Activated CD4-positive, alpha-beta memory T cell treated with anti-CD3 and anti-CD28 coated beads for 36 hours (primary cell): ENCODE measurements at places on chromosomes 1 and 21.

DNA sequence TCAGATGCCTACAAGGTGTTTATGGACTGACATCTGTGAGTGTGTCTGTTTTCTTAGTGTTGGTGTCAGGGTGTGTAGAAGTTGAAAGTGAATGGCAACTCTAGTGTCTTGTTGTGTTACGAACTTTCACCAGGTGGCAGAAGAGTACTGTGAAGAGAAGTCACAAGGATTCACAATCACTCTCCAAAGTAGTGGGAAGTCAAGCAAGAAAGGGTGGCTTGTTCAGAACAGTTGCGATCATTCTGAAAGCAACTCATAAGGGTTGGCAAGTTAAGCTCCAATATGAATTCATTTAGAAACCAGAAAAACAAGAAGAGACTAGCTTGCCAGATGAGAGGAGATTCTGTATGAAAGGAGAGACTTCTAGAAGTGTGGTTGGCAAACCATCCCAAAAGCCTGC lies 86.1 kb downstream of the FASLG start:
- peak; percentile 26 for DNase-seq

DNA sequence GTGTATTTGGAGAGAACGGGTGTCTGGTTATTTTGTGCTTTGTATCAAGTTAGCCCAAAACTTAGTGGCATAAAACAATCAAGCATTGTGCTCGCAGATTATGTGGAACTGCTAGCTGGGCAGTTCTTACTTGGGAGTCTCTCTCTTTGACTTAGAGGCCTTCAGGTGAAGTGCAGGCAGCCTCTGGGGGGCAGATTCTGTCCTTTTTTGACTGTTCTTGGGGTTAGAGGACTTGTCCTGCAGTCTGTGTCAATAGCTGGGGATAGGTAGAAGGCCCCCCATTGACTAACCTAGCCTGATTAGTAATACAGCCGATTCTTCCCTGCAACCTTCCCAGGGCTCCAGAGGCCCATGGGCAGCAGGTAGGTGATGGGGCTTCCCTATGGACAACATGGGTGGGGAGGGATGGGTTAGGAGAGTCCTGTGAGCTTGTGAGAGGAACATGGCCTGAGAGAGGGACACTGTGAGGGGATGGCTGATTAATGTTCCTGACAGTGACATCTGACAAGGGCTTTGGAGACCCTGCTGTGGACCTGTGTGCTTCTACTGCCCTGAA lies 37.2 kb upstream of the ACOT11 start:
- no peak for DNase-seq

GRCh38 chr1:206823727-206824126 lies 41.7 kb upstream of the IL20 start:
- DNase-seq: no peak

DNA sequence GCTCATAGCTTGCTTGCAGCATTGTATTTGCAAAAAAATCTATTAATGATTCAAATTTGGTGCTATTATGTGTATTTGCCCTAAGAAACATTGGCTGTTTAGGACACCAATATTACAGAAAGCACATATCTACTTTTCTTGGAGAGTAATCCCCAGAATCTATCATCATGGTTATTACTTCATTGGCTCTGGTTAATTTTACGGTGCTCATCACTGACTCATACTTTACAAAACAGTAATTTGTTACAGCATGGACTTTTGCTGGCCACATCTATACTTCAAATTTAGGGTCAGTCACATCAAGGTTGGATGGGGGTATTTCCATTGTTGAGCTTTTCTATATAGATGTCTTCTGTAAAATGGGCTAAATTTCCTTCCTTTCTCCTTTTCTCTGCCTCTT lies 45.7 kb downstream of the SH3GLB1 start:
- DNase-seq: no peak

- DNase-seq: no peak
Observed at GRCh38 chr1:164891615-164892014, 332.6 kb downstream of the PBX1 start.

DNA sequence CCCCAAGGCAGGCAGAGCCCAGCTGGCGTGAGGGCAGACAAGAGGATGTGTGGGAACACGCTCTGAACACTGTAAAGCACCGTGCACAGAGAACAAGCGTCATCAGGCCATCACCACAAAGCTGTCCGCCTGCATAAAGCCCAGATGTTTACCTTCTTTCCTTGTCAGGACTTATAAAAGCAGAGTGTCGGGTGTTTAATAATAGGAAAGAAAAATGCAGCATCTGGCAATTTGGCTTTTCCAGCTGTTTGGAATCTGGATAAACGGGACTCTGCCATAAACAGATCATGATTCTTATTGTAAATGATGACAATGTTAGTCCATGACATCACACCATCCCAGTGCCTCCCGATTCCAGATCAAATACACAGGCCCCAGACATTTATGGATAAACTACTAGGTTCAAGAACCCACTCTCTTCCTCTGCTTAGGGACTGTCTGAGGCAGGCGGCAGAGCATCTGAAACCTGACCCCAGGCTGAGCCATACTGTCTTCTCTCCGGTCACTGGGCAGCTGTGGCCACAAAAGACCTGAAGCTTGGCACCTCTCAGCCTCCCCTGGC lies 4.2 kb downstream of the GLIS1 start:
- DNase-seq: no peak

GRCh38 chr1:59445040-59445439 lies 148.1 kb downstream of the FGGY start:
- no peak for DNase-seq

DNA sequence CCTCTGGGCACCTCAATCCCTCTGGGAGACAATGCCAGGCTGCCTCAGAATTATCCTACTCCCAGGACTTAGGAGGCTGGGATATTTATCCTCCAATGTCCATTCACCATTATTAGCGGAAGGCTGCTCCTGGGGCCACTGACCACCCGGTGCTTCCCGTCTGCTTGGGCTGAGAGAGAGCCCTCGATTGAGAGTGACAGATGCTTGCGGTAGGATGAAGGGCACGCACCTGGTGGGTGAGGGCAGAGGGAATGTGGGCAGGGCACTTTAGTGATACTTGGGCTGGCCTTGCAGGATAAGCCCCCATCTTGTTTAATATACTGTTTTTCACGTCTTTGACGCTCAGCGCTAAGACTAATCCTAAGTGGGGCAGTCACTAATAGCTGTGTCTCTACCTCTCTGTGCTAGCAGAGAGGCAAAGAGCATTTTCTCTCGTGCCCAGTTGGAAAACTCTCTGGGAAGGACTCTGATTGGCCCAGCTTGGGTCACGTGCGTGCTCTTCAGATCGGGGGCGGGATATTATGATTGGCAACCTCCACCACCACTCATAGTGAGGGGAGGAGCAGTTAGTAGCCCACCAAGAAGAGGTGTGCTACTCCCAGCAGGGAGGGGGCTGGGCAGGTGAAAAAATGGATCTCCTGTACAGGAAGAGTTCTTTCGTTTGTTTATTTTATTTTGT lies 10.6 kb upstream of the PARS2 start:
- DNase-seq: peak; percentile 16

GRCh38 chr1:95991787-95992520 lies 729.6 kb upstream of the PTBP2 start:
- DNase-seq: no peak

- no peak for DNase-seq
Observed at GRCh38 chr1:182268669-182269068, 122.9 kb downstream of the GLUL start.

DNA sequence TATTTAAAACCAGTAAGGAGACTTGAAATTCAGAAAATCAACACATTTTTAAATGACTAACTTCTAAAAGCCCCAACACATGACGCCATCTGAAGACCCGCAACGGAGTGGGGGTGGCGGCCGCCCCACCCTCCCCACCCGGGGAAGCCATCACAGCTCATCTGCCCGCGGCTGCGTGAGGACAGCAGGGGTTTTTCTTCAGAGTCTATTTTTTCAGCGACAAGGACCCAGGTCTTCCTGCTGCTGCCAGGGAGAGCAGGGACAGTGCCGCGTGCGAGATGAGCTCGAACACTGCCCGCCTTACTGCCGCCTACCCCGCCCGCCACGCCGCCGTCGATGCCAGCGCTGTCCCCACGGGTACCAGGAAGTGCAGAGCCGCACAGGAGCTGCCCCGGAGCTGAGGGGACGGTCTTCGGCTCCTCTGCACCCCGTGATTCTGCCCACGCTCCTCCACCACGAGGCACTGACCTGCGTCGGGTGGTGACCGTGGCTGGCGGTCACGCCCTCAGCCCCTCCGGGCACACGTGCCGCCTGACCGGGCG lies 79.0 kb downstream of the SKI start:
- no peak for DNase-seq

DNA sequence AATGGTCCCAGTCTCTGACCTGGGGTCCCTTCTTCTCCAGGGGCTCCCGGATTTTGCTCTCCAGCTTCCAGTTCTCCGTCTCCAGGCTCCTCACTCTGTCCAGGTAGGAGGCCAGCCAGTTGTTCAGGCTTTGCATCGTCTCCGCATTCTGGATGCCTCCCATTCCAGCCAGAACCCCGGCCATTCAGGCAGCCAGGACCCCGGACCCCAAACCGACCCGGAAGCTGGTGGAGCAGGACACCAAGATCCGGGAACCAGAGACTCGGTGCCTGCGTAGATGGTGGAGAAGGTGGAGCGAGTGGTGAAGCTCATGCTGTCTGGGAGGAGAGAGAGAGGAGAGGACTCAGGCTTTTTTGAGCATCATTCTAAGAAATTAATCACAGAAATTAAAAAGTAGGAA lies 572.4 kb upstream of the NCAM2 start:
- no peak for DNase-seq

DNA sequence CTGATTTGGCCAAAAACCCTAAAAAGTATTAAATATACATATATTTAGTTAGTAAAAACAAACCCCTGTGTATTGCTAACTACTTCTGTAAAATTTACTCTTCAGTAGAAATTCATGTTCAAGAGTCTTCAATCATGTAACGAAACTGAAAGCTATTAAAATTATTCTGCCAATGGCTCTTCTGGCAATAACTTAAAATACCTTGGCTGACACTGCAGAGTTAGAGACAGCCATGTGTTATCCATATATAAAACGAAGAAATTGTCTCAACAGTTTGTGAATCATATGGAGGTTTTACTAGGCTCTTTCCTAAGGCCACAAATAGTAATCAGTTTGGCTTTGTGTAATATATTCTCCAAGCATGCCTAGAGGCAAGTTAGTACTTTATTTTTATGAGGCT lies 357.2 kb downstream of the COL11A1 start:
- no peak for DNase-seq
